ENCODE measurements at places on chromosomes 5 and 9. TPM values are rescaled to one million over a fixed set of nuclear protein-coding genes. Genes with fewer than 3 reads are reported as not detected.

GRCh38 chr5:60649288-60649917 lies 50.6 kb downstream of the DEPDC1B start:
- DNase-seq = peak; percentile 36

- peak; percentile 31 for DNase-seq
Measured at GRCh38 chr5:2757563-2758351, 6.3 kb upstream of the IRX2 start.

- no peak for DNase-seq
Measured at GRCh38 chr9:68793605-68794343, 88.7 kb downstream of the PIP5K1B start.

GRCh38 chr9:27784847-27785713 lies 211.8 kb upstream of the C9orf72 start:
- DNase-seq = no peak

DNA sequence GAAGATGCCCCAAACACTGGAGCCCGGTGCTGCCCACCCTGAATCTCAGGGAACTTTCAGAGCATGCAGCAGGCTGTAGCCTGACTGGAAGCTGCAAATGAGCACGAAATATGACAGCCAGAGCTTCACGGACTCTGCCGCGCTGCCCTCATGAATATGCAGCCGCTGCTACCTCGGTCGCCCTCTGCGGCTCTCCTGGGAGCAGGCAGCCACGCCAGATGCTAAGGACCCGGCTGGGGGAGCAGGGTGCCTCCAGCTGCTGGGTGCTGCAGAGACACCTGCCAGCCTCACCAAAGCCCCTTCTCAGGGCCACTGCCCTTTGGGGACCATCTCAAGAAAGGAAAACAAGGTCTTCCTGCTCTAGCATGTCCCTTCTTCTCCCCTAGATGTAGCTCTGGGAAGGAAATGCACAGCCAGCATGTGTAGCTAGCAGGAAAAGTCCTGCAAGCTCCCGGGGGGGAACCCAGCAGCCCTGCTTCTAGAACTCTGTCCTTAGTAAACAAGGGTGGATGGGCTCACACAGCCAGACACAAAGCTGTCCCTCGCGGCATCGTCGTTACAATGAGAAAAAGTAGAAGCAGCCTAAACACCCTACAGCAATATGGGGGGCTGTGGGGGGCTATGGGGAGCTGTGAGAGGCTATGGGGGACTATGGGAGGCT lies 56.8 kb upstream of the OLFM1 start:
- DNase-seq = no peak

DNA sequence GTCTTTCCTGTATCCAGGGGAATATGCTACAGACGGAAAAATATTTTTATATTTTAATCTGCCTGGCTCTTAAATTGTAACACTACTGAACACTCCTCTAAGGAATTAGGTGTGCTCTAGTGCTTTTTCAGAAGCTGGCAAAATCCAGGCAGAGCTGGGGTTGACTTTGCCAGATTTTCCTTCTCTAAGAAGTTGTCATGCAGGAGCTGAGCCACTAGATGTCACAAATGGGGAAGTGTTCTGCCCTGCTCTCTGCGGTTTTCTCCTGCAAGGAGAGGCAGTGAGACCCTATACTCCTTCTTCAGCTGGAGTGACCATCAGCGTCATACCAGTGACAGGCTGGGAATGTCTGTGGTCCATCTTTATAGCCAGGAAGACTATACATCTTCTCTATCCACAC lies 112.5 kb downstream of the HAPLN1 start:
- peak; percentile 44 for DNase-seq

DNA sequence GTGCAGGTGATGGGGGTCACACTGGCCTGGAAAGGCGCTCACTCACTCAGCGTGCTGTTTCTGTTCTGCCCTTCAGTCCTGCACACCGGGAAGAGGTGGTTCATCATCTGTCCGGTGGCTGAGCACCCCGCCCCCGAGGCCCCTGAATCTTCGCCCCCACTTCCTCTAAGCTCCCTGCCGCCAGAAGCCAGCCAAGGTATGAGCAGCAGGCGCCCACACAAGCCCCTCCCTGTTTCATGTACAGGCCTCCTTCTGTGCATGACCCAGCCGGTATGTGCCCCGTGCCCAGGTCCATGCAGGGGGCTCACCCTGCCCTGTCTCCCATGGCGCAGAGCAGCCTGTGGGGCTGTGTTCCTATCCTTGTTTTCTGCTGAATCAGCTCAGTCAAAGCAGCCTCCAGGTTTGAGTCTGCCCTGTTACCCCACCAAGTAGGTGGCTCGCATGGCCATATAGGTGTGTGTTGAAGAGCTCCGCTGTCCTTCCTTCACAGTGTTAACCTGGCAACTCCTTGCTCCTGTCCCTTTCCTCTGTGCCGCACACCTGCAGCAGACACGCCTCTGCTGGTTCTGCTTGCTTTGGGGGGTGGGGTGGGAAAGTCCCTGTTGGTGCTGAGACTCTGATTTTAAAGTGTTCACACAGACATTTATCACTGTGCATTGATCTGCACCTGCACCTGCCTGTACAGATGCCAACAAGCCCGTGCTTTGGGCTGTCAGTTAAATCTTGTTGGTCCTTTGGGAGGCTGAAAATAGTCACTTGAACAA lies 84.8 kb downstream of the WNK2 start:
- DNase-seq = no peak

- peak; percentile 81 for DNase-seq
Measured at GRCh38 chr5:113336975-113337374, 97.8 kb downstream of the TSSK1B start.

DNA sequence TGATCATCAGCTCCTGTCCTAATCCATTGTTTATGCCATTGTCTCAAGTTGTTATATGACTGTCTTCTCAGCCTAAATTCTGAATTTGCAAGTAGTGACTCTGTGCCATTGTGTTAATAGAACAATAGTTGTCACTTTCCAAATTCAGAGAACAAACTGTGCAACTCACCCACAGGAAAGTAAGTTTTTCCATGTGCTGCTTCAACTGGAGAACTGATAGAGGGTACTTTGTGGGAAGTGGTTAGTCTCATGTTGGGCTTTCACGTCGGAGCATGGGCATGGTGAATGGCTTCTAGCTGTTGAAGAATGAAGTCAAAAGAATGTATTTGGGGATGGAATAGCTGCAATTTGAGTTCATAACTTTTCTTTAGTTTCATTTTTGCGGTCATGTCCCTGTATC lies 146.0 kb downstream of the CD180 start:
- DNase-seq = no peak

- DNase-seq = peak; percentile 73
Measured at GRCh38 chr9:116572095-116572748, 114.9 kb upstream of the TRIM32 start.

GRCh38 chr5:42566652-42567295 lies 143.5 kb downstream of the GHR start:
- DNase-seq = no peak

DNA sequence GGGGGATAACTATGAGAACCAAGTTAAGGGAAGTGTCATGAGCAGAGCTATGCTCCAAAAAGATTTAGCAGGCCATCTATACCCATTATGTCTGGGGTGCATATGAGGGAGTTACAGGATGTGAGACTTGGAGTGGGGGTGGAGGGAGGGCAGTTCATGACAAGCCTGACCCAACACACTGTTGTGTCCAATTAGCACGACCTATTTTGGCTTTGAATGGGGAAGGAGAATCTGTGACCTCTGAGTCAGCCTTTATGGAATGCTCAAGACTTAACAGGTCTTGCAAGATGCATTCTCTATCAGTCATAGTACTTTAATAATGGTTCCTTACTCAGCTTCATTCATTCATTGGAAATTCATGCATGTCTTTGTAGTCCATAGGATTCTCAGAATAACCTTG lies 71.7 kb downstream of the GRIA1 start:
- DNase-seq = peak; percentile 41

GRCh38 chr5:91143840-91144239 lies 239.3 kb downstream of the ARRDC3 start:
- DNase-seq = no peak

DNA sequence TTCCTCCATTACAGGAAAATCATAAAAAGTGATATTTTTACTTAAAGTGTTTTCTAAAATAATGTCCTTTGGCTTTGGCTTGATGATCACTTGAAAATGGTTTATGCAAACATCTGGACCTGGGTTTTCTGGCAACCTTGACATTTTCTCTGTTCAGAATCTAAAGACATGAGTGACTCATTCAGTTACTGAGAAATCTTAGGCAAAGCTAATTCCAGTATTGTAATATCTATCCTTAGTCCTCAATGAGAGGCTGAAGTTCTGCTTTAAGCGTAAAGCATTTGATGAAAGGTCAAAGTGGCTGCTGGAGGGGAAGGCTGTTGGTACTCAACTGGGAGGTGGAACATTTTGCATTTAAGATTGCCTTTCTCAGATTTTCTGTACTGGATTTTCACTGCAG lies 2.3 kb downstream of the MAN2A1 start:
- peak; percentile 45 for DNase-seq

- peak; percentile 29 for DNase-seq
Measured at GRCh38 chr9:128409978-128410377, 10.7 kb upstream of the CERCAM start.

GRCh38 chr5:37396352-37396751 lies 17.2 kb downstream of the WDR70 start:
- DNase-seq = no peak

GRCh38 chr9:19999491-20000057 lies 210.7 kb upstream of the SLC24A2 start:
- DNase-seq = peak; percentile 93

- peak; percentile 98 for DNase-seq
Measured at GRCh38 chr9:129910628-129911567, 75.6 kb downstream of the USP20 start.

DNA sequence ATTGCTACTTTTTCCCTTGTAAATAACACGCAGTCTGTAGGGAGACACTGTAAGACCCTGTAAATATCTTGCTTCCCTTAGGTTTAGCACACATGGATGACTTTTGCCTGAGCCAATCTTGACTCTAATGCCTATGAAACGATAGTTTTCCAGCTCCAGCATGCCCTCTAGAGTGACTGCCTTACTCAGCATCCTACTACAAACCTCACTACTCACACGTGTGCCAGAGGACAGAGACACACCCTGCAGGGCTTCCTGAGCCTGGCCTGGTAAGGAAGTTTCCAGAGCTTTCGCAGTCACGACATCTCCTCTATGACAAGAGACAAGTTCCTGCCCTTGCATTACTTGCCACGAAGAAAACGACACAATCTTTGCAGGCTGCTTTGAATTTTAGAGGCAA lies 138.1 kb downstream of the ATPSCKMT start:
- DNase-seq = peak; percentile 50

DNA sequence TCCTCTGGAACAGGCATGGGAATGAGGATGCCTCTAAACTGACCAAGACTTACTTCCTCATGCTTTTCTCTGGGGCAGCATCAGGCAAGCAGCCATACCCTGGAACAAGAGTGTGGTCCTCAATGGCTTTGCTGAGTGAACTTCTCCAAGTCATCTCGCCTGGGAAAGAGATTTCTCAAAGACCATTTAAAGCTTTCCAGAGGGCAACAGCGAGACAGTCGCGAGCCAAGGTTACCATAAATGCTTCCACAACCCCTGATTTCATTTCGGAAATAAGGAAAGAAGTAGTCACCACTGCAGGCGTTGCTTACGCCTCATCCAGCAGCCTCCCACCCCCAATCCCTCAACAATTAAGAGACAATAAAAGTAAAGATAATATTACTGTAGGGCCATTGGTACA lies 1.1 kb upstream of the SNCAIP start:
- DNase-seq = no peak

DNA sequence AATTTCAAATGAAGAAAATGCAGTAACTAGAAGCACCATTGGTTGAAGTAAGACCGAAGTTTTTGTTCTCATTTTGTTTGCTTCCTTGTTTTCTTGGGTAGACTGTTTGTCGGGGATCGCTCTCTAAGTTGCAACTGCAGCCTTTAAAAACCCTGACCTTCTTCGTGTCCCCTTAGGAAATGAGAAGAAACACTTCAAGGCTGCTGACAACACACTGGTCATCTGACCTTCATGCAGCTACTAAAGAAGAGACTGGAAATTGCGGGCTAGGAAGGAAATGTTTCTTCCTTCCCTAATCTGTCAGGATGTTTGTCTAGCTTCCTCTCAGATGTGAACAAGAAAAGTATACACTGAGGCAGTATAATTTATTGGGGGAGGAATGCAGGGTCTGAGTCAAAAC lies 50.7 kb upstream of the CHSY3 start:
- no peak for DNase-seq

DNA sequence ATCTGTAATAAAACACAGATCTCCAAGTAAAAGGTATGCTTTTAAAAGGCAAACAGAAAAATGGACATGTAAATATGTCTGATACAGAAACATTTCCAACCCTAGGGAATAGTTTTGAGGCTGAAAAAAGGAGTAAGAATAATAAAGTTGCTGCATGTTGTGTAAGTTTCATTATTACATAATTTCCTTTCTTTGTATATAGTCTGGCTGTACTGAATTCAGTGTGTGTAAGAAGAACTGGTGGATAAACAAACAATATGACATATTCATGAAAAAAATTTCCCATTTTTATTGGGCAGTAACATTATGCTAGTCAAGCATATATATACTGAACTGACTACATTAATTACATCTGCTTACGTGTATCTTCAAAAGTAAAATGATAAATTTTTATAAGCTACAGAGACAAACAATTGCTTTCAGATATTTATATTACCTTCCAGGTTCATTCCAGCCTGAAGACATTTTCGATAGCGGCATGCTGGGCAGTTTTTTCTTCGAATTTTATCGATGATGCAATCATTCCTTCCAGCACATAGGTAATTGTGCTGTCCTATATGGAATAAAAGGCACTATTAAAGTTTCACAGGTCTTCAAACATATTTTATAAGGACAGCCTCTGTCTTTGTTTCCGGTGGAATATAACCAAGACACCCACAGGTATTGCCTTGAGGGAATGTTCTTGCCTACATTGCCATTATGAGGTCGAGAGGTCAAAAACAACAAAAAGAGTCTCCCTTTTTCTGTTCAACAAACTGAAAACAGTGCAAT lies 93.6 kb downstream of the NR3C1 start:
- DNase-seq = no peak

- DNase-seq = peak; percentile 87
Measured at GRCh38 chr5:142959683-142960657, 189.8 kb downstream of the ARHGAP26 start.

- DNase-seq = peak; percentile 91
Measured at GRCh38 chr9:136482793-136483588, at the start of gene SEC16A. TSS of gene SEC16A (minus strand) at chr9:136483040. CDS start at chr9:136477615, 5,425 bp downstream.

DNA sequence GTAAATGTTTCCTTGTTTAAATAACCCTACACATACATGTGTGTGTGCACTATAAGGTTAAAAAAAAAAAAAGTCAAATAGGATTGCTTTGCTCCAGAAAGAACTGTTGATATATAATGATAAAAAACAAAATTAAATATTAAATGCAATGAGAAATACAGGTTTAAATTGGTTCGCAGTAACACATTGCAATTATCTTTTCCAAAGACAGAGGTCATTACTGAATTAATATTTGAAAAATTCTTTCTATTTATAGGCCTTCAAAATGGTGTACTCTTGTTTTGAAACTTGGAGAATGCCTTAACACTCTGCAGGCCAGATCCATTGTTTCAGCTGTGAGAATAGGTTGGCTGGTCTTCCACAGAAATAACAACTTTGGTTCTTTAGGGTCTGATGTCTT lies 319.0 kb upstream of the NUDT12 start:
- DNase-seq = no peak

WDR38 gene
- 0.12 TPM for total RNA-seq

PCA3 gene
- not detected for total RNA-seq

C5 gene
- 8.4 TPM for total RNA-seq

GZMA gene
- not detected for total RNA-seq

KDM3B gene
- total RNA-seq = 24.0 TPM

STK32A gene
- total RNA-seq = 0.84 TPM

STPG3 gene
- total RNA-seq = not detected

CLIC3 gene
- total RNA-seq = 1.7 TPM

BASP1 gene
- total RNA-seq = 18.7 TPM

DCANP1 gene
- not detected for total RNA-seq

PCDHGA11 gene
- 7.0 TPM for total RNA-seq

B4GALT1 gene
- total RNA-seq = 38.7 TPM

TMEM174 gene
- total RNA-seq = not detected

OGN gene
- total RNA-seq = not detected

IFNA21 gene
- not detected for total RNA-seq

ACTL7A gene
- total RNA-seq = not detected

All from RPMI7951 (cell line).